ENCODE measurements at places on chromosomes 16 and 17.
A peak's percentile ranks its signal among the peaks of the same experiment; 100 is the strongest.

- DNase-seq, result no peak
Measured at GRCh38 chr17:74164446-74165045, 38.9 kb upstream of the RPL38 start.

- DNase-seq, result no peak
Measured at GRCh38 chr17:31266042-31266441, 31.0 kb downstream of the OMG start.

DNA sequence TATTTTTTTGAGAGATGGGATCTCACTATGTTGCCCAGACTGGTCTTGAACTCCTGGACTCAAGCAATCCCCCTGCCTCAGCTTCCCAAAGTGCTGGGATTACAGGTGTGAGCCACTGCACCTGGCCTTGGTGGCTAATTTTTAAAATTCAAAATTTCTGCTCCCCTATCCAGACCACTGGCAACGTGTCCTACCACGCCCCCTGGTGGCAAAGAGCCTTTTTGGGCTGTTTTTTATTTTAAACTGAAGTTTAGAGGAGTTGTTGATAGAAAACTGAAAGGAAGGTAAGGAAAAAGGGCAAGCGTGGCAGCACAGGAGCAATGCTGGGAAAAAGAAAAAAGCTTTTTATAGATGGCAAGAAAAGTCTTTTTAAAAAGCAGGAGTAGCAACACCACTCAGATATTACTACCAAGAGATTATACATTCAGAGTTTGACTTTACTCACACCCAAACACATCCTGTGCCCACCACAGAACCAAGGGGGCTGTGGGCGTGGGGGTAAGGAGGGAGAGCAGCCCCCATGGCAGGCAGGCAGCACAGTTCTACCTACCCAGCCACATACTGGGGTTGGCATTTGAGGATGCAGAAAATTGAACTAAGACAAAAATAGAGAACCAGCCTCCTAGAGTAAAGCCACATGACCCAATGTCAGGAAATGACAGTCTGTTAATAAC lies 4.2 kb upstream of the MXRA7 start:
- peak; percentile 75 for DNase-seq

- DNase-seq, result no peak
Measured at GRCh38 chr16:50088302-50088701, 22.5 kb downstream of the HEATR3 start.

- peak; percentile 19 for DNase-seq
Measured at GRCh38 chr16:73057291-73058210, 9.6 kb upstream of the ZFHX3 start.

Data from DND-41 (cell line).